ENCODE measurements at places on chromosomes 5 and 9.

- no peak for DNase-seq
Observed at GRCh38 chr9:4235871-4236804, 63.7 kb downstream of the GLIS3 start.

- no peak for DNase-seq
Observed at GRCh38 chr5:146564007-146564762, 48.2 kb upstream of the GPR151 start.

- DNase-seq, result no peak
Observed at GRCh38 chr9:131480258-131480657, 22.5 kb upstream of the POMT1 start.

DNA sequence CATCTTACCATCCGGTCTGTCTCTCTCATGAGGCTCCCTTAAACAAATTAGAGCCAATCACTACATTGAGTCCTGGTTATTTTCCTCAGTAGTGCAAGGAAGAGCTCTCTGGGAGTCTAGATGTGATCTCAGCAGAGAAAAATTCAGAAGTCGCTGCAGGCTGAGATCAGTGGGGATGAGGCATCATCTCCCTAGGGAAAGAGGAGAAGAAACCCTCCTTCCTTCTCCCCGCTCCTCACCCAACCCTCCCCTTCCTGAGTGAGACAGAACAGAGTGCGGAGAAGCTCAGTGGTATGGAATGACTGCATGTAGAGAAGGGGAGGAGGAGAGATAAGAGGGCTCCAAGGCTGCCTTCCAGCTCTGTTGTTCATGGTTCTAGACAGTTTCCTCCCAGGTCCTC lies 80.5 kb downstream of the PAPPA start:
- no peak for DNase-seq

- DNase-seq, result no peak
Observed at GRCh38 chr5:96256795-96257470, 176.1 kb downstream of the PCSK1 start.

Measured in activated T-cell treated with anti-CD3 and anti-CD28 coated beads, Interleukin-2, amount 50 U/mL, for 48 hours (primary cell).